ENCODE measurements at places on chromosomes 16 and 17. TPM values are rescaled to one million over a fixed set of nuclear protein-coding genes. Genes with fewer than 3 reads are reported as not detected.

The TP53TG3 gene
- not detected for total RNA-seq

The KRT32 gene
- total RNA-seq, result not detected

The CHAD gene
- total RNA-seq, result 0.89 TPM

The GPRC5B gene
- 129 TPM for total RNA-seq

The ZSCAN10 gene
- total RNA-seq, result not detected
